ENCODE measurements at places on chromosomes 6 and 20.
A peak's percentile ranks its signal among the peaks of the same experiment; 100 is the strongest.

DNA sequence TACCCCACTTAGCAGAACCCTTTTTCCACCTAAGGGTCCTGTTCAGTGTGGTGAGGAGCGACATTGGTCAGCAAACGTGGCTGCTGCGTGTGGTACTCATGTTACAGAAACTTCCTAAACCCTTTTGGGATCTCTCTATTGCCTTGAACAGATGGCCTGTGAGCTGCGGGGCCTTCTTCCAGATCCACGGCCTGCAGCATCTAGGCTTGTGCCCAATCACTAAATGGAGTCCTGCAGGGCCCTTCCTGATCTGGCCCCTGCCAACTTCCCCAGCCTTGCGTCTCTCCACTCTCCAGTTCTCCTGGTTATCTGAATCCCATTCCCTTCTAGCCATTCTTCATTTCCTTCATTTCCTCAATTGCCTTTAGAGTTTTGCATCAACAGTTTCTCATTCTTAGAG lies 85.6 kb downstream of the PDE7B start:
- no peak for DNase-seq

DNA sequence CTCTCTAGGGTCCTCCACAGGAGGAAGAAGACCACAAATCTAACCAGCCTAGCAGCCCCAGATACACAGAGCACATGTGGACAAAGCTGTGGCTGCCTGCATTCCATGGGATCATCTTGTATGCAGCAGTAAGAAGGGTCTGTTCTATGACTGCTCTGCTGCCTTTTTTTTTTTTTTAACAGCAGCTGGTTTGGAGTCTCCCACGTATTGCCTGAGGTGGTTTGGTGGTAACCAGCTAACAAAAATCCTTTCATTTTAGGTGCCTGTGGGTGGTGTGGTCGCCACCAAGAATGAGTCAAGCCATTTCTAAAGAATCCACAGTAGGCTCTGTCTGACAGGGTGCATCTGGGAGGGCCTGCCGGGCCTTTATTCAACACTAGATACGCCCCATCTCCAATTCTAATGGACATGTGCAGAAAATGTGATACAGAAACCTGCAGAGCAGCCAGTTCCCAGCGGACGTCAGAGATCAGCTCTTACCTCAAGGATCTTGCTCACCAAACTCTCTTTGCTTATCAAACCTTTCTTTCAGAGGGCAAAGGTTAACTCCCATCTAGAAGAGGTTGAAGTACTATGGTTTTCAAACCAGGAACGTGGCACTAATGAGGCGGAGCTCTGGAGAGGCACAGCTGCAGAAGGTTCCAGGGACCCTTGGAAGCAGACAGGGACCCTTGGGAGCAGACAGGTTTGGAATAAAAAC lies 32.0 kb downstream of the GNAS-AS1 start:
- no peak for DNase-seq

DNA sequence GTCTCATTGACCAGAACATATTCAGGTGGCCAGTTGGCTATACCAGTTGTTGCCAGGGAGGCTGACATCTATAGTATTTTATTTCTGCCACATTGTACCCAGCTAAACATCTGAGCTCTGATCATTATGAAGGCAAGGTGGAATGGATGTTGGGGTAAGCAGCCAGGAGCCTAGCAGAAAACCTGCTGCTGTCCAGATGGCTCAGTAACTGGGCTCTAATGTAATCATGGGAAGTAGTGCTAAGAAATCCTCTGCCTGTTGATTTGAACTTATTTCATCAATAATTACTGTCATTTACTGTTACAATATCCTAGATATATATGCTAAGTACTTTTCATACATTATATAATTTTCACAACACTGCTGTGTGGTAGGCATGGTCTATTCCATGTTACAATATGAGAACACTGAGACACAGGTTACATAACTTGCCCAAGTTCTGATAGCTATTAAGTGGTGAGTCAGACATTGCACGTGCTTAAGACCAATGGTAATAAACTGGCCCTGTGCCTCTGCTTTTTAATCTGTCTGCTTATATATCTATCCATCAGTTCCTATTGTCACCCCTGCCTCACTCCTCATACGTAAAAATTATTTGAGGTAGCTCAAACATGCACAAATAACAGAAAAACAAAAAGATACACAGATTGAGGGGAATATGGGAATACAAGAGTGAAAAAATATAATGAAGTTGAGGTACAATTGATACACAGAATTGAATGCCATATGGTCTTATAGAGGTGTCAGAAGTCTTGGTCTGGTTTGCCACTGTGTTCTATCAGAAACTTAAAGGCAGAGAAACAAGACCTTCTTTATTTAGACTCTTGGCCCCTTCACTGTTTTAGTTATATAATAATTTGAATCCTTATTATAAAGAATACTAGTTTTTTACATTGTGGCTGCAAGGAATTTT lies 25.2 kb downstream of the TBPL1 start:
- DNase-seq, result no peak

DNA sequence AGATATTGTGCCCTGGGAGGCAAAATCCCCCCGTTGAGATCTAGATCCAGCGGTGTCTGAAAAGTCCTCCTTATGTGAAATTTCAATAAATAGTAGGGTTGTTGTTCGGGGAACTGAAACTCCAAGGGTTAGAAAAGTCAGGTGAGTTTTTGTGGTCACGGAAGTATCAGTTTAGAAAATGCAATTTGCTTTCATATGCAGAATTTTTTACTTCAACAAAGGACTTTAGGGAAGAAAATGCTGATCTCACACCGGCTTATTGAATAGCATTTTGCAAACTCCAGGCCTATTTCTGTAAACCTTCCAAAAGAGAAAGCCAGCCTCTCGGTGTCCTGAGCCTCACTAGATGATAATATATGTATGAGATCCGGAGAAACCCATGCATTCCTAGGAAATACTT lies 254.7 kb downstream of the TSHZ2 start:
- DNase-seq, result no peak

DNA sequence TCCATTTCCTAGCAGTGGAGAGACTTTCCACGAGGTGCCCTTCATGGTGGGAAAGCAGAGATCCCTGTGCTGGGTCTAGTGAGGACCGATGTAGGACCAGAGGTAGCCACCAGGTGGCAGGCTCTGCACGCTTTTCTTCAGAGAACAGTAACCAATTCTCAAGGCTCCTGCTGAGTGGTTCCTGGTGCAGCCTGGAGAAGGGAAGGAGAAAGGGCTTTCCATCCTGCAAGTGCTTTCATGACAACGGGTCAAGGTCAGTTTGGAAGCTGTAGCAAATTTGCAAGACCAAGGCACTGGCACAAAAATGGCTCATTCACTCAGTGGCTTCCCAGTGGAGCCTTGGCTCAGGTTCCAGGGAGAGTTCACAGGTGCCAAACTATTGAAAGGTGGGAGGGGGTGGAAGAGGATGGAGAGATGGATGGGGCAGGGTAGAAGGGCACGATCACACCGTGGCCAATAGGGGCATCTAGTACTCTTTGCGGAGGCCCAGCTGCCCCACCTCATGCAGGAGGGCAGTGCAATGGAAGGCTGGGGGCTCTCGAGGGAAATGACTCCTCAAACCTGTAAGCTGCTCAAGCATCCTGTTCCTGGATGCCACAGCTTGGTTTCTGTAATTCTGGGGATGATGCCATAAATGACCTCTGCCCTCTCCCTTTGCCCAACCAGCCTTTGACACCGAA lies 25.5 kb upstream of the KCNK16 start:
- peak; percentile 69 for DNase-seq

Measured in transverse colon (tissue), 4 donors.